ENCODE measurements at places on chromosomes 2 and 18. TPM values are rescaled to one million over a fixed set of nuclear protein-coding genes. Genes with fewer than 3 reads are reported as not detected.

Gene CYBRD1
- total RNA-seq: 34.8 TPM

Gene REEP1
- total RNA-seq: 0.11 TPM

Gene PTH2R
- total RNA-seq: not detected

Gene TUBA4B
- total RNA-seq: not detected
